Thyroid gland (tissue), 4 donors: ENCODE measurements at places on chromosomes 11 and 22.
A peak's percentile ranks its signal among the peaks of the same experiment; 100 is the strongest.

- DNase-seq, result no peak
Observed at GRCh38 chr22:50018608-50019285, 6.2 kb upstream of the IL17REL start.

- DNase-seq, result peak; percentile 28
Observed at GRCh38 chr11:124897674-124898262, at the start of gene ROBO4. Gene ROBO4, minus strand, starts transcription at chr11:124897865. Its CDS starts 70 bp downstream, at chr11:124897795.

DNA sequence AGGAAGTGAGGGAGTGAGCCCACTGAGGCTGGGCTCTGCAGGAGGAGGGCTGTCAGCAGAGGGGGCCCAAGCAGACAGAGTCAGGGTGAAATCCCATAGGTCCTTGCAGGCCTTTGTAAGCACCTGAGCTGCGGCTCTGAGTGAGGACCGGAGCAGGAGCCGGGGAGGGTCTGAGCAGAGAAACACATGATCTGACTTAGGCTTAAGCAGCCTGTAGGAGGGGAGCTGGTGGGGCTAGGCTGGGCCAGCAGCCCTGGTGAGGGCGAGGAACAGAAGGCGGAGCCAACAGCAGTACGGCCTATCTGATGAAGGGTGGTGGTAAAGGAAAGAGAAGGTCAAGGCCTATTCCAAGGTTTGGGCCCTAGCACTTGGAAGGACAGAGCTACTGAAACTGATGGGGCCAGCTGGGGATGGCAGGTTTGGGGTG, 26.9 kb upstream of the CBX7 start:
- DNase-seq, result no peak

DNA sequence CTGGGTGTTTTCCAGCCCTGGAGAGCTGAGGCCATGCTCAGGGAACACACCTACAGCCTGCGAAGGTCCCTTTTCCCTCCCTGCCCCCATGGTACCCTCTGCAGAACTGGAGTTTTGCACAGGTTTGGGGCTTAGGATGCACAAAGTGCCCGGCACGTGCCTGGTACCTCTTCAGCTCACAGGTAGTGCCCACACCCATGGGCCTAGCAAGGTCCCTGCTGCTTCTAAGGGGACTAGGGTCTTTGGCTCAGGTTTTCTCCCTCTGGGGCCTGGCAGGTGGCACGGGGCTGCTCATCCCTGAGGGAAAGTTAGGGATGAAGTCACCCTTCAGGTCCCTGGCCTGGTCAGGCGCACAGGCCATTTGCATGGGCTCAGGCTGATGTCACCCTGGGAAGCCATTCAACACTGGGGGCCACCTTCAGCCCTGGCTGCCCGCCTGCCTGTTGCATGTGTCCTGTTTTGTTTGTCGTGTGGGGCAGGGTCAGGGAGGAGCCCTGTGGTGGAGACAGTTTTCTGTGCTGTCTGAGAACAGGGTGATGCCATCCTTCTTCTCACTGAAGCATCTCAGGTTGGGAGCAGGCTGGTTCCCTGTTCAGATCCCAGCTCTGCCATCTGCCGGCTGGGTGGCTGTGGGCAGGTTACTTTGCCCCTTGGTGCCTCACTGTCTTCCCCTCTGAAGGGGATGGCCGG, 68.3 kb upstream of the CRYBB3 start:
- DNase-seq, result no peak

- DNase-seq, result no peak
Observed at GRCh38 chr22:23970816-23971486, 3.3 kb downstream of the DDT start.

DNA sequence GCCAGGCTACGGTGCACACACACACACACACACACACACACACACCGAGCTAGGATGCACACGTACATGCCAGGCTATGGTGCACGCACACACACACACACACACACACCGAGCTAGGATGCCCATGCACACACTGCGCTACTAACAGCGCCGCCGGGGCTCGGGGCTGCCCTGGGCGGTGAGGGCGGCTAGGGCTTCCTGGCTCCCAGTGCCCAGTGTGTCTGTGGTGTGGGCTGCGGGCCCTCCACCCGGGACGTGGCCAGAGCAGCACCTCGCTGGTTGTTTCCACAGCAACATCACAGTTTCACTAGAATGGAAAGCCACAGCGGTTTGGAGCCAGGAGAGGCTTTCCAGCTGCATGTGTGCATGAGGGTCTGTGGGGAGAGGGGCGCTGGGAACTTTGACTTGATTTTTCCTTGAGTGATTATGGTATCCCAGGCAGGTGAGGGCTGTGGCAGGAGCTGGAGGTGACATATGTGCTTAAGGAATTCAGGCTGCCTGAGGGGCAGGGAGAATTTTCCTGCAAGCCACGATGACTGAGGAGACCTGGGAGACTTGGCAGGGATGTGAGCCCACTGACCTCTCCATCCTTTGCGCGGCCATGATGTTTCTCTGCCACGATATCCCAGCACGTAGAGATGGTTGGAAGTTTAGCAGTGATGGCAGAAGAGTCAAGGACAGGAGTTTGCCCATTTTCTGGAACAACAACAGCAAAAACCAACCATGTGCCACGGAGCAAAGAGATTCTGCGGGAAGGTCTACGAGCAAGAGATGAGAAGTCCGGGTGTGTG, 195.9 kb downstream of the SNX19 start:
- DNase-seq, result no peak

DNA sequence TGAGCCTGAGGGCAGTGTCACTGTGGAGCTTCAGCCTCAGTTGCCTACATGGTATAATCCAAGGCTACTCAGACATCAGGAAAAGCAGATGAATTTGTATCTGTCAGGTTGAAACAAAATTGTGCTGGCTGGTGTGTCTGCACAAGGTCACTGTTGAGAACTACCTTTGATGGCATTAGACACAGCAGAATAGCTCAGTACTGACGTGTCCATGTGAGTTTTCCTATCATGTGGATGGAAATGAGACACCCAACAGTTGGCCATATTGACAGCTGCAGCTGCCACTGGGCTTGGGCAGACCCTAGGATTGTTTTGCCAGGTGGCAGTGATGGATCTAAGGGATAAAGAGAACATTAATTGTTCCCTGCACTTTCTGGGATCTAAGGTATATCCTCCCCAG, 15.8 kb downstream of the CCDC134 start:
- no peak for DNase-seq

- DNase-seq, result no peak
Observed at GRCh38 chr11:1644601-1645356, 15.2 kb downstream of the KRTAP5-5 start.

DNA sequence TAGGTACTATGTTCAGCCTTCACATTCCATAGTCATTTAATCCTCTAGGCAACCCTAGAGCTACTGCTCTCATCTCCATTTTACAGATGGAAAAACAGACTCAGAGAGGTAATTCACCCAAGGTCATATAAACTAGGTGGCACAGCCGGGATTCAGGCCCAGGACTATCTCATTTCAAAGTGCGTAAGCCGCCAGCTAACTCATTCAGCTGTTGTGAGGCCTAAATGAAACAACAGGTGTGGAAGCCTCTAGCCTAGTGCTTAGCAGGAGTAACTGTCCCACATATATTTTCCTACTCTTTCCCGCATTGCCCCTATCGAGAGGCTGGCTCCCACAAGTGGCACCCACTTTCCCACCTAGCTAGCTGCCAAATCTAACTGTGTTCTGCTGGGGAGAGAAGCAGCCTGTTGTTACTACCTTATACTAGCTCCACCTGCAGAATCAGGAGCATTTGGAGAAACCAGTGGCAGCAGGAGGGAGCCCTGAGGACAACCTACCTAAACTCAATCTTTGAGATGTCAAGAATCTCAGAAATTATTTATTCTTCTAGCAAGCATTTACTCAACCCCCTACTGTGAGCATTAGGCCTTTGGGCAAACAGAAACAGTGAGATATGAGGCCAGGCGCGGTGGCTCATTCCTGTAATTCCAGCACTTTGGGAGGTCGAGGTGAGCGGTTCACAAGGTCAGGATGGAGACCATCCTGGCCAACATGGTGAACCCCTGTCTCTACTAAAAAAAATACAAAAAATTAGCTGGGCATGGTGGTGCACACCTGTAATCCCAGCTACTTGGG, 20.9 kb downstream of the PRG3 start:
- no peak for DNase-seq

DNA sequence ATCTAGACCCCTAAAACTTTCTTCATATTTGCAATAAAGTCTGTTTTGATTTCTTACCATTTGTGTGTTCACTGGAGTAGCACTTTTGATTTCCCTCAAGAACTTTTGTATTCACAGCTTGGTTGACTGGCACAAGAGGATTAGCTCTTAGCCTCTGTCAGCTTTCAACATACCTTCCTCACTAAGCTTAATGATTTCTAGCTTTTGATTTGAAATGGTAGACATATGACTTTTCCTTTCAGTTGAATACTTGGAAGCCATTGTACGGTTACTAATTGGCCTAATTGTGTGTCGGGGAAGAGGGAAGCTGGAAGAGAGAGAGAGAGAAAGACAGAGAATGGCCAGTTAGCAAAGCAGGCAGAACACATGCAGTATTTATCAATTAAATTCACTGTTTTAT, 180.5 kb downstream of the ARHGAP42 start:
- no peak for DNase-seq

- no peak for DNase-seq
Observed at GRCh38 chr11:128521682-128522054, 65.7 kb downstream of the ETS1 start.

DNA sequence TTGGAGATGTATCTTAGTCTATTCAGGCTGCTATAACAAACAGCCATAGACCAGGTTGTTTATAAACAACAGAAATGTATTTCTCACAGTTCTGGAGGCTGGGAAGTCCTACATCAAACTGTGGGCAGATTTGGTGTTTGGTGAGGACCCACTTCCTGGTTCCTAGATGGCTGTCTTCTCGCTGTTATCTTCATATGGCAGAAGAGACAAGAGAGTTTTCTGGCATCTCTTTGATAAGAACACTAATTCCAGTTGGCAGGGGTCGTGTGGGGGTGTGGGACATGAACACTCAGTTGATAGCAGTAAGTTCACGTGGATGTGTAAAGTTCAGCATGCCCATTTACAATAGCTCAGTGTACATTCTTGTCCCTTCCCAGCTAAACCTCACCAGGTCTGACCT, 41.3 kb upstream of the HMGXB4 start:
- DNase-seq, result no peak
